ENCODE measurements at places on chromosomes 3 and 15. TPM values are rescaled to one million over a fixed set of nuclear protein-coding genes. Genes with fewer than 3 reads are reported as not detected.

- DNase-seq = peak; percentile 93
These were observed 52.2 kb downstream of the ABI3BP start for GRCh38 chr3:100941041-100941440.

GRCh38 chr3:39136533-39137434 is 16.6 kb downstream of the CSRNP1 start:
- DNase-seq = no peak

DNA sequence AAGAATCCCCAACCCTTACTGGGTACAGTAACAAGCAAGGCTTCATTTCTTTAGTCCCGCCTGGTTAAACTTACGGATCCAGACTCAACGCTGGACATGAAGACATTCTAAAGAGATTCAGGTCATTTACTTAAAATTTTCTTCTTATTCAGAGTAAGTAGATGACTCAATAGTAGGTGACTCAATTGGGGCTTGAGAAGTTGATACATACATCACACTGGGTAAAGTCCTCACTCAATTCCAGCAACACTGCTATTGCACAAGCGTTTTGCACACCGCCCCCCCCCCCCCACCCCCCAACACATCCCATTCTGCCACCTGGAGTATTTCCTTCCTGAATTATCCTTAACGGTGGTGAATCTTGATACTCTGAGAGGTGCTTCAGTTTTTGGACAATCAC is 610.0 kb downstream of the FOXP1 start:
- peak; percentile 87 for DNase-seq

DNA sequence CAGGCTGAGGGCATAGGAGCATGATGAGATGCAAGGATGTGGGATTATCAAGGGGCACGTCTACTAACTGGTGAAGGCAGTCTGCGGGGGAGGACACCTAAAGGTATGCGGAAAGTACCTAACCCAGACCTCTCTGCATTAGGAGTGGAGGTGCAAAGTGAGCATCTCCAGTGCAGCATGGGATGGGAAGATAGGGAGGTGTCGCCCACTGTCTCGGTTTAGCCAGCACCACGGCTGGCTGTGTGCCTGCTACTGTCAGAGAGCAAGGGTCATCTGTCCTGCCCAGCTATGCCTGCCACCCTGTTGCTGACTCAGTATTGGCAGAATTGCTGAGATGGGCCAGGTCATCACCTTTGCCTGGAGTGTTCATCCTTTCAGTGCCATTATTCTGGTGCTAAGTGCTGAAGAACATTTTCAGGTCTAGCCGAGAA is 40.1 kb downstream of the OXNAD1 start:
- DNase-seq = no peak

DNA sequence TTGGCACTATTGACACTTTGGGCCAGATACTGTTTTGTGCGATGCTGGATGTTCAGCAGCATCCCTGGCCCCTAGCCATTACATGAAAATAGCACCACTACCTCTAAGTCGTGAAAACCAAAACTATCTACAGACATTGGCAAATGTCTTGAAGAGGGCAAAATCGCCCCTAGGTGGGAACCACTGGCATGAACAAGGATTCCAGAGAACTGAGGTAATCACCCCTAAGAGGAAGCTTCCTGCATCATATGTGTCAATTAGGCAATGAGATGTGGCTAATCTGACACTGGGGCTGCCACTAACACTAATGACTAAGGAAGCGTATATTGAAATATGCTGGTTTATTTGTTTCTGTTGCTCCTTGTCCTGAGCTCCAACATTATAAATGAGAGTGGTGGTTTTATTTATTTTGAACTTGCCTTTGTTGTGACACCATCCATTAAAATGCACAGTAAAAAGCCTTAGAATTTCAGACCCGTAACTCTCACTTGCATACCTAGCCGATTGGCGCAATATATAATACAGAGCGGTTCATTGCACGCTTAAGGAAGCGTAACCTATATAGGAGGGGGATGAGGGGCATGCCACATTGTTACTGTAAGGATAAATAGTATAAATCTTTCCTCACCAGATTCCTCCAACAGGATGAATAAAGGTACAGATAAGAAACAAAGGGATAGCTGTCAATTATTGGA is 299.8 kb upstream of the CNTN4 start:
- DNase-seq = no peak

DNA sequence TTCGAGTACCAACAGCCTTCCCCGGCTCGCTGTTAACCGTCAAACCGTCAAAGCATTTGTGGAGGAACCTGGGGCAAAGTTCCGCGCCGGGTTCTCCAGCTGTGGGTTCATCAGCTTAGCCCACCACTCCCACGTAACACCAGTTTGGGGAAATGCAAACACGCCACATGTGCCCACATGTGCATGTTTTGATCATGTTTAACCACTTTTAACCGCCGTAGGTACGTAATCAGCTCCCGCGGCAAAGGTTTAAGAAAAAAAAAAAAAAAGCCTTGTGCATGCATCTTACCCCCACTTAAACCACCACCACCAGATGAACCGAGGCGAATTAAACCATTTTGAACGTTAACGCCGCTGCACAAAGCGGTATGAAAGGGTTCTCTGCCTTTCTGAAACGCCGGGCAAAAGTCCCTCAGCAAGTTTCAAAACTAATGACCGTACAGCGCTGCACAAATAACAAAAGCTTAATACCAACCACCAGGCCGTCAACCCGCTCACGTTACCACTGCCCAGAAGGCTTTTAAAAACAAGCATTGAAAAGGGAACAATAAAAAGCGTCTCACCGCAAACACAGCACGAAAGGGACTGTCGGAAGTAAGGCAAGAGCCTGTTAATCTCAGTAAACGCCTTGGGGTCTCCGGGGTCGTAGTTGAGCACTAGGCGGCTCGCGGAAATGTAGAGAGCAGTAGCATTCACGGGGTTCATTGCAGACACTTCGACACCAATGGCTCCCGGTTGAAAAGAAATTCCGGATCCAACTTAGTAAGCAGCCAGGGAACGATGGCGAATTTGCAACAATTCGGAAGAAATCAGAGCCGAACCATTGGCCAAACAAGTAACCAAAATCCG is 1.5 kb downstream of the MSL2 start:
- DNase-seq = peak; percentile 19

DNA sequence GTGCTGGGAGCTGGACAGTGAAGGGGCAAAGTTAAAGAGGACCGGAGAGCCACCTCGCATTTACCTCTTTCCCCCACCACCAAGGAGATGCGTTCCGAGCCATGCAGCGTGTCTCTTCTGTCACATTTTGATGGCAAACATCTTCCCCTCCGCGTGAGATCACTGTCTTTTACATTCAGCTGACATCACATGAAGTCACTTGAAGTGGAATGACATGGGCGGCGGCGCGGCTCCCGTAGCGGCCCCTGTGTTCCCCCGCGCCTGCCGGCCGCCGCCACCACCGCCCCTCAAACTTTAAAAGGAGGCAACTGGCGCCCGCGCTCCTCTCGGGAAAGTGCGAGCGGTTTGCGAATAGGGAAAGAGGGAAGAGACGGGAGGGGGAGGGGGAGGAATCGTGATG is at the start of gene FEZF2:
Gene FEZF2, minus strand, starts transcription at position 336 of the 400 bp plus-strand sequence. CDS start 682 bp downstream, outside the sequence.
- no peak for DNase-seq

DNA sequence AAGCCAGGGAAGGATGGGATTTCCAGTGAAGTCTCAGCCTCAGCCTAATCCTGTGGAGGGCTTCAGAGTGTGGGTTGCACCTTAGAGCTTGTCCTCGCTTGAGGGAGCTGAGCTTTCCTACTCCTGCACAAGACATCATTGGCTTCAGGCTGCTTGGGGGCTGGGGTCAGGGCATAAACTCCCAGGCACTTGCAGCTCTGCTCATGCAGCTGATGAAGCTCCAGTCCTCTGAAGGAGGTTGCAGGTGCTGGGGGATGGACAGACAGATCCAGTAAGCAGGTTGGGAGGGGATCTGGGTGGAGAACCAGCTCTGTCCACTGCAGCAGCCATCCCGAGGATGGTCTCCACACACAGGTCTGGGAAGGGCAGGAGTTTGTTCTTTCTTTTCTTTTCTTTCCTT is 19.4 kb upstream of the POLG start:
- DNase-seq = no peak

GRCh38 chr3:123084738-123085237 is 18.0 kb downstream of the PDIA5 start:
- no peak for DNase-seq

GRCh38 chr15:94621736-94622135 is 390.4 kb downstream of the MCTP2 start:
- no peak for DNase-seq

The GTPBP8 gene
- 18.4 TPM for total RNA-seq

The SH3GL3 gene
- 1.1 TPM for total RNA-seq

The SLC28A2 gene
- total RNA-seq = not detected

The HHLA2 gene
- total RNA-seq = not detected

The TRIM42 gene
- total RNA-seq = not detected
